ENCODE measurements at places on chromosomes 7 and 10.

DNA sequence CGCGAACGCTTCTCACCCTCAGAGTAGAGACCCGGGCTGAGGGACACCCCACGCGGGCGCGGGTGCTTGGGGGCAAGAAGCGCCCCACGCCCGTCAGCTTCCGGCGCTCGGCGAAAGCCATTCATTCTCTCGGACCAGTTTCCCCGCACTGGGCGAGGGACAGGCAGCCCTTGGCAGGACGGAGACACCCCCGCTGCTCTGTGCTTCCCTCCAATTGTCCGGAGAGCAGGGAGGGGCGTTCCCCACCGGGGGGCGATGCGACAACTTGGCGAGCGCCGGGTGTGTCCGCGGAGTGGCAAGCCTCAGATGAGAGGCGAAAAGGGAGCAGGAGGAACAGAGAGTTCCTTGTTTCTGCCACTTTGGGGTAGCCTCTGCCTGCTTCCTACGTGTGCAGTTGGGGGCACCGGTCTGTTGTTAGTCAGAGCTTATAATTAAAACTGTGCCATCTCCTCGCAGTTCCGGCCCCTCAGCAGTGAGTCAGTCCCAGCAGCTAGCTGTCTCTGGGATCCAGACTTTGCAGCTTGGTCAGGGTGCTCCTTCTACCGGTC lies 1.7 kb downstream of the GPR158 start:
- no peak for DNase-seq

GRCh38 chr10:48818081-48818480 lies 121.6 kb downstream of the LRRC18 start:
- no peak for DNase-seq

- DNase-seq: no peak
Observed at GRCh38 chr7:2140216-2141020, 92.3 kb downstream of the MAD1L1 start.

DNA sequence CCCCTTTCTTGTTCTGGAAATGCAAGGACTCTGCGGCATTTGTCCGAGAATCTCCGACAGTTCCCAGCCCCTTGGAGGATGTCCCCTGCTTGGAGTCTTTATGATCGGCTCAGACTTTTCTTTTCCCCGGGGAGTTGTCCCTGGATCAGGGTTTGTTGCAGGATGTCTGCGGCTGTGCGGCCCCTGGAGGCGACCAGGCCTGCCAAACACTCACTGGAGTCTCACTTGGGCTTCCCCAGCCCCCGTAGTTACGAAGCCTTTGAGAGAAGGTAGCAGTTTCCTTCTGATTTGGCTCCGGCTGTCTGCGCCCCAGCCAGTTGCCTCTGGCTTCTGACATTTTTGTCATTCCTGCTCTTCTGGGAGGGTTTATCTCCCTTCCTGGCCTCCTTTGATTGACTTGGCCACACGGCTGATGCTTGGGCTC lies 16.1 kb downstream of the COL26A1 start:
- no peak for DNase-seq

- no peak for DNase-seq
Observed at GRCh38 chr10:6068422-6068821, 6.3 kb upstream of the IL2RA start.

GRCh38 chr10:76433161-76434005 lies 1002.0 kb downstream of the LRMDA start:
- DNase-seq: no peak

DNA sequence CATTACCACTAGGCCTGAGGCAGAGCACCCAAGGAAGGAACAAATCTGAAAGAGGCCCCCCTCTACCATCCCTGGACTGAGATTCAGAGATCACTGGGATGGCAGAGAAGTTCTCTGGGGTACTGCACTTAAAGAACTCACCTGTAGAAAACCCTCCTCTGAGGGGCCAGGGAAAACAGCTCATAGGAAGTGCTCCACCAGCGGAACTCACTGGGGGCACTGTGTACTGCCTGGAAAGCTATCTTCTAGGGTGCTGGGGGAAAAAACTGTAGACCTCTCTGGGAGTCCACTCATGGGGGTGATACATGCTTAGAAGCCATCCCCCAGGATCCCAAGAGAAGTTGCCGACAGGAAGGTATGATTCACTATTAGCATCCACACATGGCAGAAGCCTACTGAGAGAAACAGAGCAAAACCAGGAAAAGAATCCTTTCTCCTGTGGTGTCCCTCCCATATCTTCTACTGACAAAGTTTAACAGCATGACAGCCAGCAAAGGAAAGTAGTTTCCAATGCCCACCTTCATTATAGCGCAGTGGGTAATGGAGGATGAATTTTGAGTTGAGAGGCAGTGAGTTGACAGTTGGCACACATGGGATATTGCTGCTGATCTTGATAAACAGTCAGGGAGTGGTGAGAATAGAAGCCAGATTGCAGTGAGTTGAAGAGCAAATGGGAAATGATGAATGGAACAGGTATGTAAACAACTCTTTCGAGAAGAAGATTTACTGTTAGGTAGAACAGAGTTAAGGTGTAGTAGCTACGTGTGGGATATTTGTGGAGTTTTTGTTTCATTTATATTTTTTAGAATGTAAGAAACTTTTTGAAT lies 20.9 kb downstream of the ANKIB1 start:
- no peak for DNase-seq

GRCh38 chr10:110151971-110152370 lies 55.4 kb upstream of the MXI1 start:
- no peak for DNase-seq

- no peak for DNase-seq
Observed at GRCh38 chr10:49324711-49325110, 25.7 kb downstream of the C10orf71 start.

- no peak for DNase-seq
Observed at GRCh38 chr7:117385363-117386109, 41.8 kb downstream of the ASZ1 start.

GRCh38 chr7:134254311-134254710 lies 62.4 kb downstream of the SLC35B4 start:
- DNase-seq: no peak

DNA sequence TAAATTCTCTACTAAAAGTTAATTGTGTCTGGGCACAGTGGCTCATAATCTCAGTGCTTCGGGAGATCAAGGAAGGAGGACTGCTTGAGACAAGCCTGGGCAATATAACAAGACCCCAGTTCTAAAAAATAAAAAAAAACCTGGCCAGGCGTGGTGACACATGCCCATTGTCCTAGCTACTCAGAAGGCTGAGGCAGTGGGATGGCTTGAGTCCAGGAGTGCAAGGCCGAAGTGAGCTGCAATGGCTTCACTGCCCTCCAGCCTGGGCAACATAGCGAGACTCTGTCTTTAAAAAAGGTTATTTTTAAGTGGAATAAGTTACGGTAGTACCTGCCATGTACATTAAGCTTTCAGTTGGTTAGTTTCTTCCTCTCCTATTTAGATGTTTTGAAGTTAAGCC lies 28.9 kb downstream of the CDK14 start:
- DNase-seq: no peak

DNA sequence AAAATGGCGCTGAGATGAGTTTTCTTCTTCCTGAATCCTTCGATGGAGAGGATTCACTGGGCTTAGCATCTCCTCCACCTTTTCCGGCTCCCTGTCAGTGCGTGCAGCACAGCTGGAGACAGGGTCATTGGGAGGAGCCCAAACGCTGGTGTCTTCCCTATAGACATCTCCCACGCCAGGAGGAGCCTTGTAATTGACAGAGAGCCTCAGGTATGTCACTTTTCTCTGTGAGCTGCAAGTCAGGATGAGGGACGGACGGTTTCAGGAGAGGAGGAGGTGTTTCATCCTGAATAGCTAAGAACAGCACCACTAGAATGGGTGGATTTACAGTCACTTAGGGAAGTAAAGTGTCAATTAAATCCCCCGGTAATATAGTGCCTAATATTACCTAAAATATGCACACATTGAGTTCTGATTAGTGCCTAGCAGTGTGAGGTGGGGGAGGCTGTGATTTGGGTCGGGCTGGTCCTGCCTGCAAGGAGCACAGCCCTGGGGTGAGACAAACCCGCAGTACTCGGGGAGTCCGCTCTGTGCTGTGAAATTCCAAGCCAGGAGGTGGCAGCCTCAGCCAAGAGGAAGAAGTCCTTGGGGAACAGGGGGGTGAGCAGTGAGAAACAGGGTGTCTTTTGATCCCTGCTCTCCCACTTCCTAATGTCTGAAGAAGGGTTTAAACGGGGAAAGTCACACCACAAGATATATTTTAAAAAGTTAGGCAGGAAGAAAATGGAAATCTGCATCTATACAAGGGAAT lies 28.2 kb downstream of the IL15RA start:
- no peak for DNase-seq

GRCh38 chr10:73798927-73799560 lies 12.4 kb downstream of the NDST2 start:
- no peak for DNase-seq

DNA sequence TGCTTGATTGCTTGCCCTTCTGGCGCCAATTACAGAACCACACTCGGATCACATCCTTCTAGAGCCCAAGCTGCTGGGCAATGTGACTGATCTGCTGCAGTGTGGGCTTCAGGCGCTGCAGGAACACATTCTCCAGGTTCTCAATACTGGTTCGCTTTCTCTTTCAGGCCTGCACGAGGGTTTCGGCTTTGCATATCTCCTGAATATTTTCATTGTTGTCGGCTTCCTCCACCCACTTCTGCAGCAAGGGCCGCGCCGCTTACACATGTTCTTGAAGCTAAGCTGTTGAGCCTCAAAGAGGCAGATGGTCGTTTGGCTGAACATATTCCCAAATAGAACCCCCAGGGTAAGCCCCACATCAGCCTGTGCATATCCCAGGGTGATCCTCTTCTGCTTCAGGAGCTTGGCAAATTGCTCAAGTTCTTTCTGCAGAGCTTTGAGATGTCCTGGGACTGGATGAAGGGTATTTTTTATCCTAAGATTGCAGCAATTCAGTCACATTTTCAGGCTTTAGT lies 64.6 kb downstream of the HERC4 start:
- no peak for DNase-seq

DNA sequence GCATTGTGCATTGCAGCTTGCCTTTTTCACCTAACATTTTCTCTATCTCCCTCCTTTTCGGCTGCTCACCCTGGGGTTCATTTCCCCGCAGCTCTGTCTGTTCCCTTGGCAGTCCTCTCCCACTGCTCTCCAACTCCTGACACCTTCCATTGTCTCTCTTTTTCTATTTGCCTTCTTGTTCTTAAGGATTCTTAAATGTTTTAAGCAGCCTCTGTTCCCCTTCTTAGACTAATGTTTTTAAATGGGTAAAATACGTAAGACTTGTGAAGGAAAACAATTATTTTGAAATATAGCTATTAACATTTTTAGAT lies 19.4 kb downstream of the BMPR1A start:
- DNase-seq: no peak

DNA sequence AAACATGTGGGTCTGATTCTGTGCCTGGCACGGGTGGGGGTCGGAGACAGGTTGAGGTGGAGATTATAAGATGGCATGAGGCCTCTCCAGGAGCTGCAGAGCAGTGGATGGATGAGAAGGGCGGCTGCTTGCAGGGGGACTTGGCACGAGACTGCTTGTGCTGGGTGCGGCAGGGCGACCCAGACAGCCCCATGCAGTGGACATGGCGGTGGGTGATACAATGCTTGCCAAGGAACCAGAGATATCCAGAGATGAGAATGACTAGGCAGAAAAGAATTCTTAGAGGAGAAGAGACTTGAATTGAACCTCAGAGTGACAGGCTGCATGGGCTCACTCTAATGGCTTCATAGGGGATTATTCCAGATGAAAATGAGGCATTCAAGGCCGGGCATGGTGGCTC lies 145.4 kb downstream of the NEURL1 start:
- DNase-seq: no peak

DNA sequence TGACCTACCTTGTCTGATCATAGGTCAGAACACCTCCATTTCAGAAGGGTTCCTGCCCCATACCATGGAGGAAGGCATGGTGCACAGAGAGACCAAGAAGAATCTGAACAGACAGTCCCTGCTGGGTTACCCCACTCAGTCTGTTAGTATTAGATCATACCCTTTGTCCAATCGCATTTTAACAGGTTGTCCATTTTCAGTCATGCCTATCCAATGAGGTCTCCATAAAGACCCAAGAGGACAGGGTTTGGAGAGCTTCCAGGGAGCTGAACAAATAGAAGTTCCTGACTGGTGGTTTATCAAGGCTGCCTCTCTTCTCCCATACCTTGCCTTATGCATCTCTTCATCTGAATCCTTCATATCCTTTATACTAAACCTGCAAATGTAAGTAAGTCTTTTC lies 21.2 kb upstream of the SLC16A12 start:
- DNase-seq: no peak

GRCh38 chr7:19000410-19000809 lies 117.0 kb downstream of the TWIST1 start:
- no peak for DNase-seq

- DNase-seq: no peak
Observed at GRCh38 chr7:117908031-117908795, 35.0 kb upstream of the CTTNBP2 start.

- no peak for DNase-seq
Observed at GRCh38 chr10:48574322-48574796, 30.5 kb downstream of the ARHGAP22 start.

DNA sequence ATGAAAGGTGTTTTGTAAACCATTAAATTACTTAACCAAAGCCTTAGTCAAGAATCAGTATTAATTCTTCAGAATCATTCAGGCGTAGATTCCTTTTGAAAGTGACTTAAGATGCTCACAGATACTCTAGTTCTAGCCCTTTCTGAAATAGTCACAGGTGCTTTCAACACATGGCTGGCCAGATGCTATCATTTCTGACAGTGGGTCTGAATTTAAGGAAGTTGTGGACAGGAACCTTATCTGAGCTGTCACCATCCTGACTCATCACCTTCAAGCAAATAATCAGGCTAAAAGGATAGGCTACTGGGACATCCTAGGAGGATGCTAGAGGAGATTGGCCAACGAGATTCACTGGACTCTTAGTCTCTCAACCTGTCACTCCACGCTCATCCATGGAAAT lies 501.5 kb downstream of the LRMDA start:
- DNase-seq: no peak

DNA sequence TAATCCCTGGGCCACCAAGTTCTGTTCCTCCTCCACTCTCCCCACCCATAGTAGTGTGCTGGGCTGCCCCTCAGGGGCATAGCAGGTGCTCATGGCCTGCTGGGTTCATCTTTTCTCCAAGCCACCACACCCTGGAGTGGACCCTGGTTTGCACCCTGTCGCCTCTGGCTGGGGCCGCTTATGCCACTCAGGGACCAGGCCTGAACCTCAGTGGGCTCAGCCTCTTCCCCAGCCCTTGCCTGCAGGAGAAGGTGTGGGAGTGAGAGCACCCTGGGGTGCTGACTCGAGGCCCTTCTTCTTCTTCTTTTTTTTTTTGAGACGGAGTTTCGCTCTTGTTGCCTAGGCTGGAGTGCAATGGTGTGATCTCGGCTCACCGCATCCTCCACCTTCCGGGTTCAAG lies 10.2 kb downstream of the CLIP2 start:
- no peak for DNase-seq

- no peak for DNase-seq
Observed at GRCh38 chr7:132739271-132739955, 163.1 kb upstream of the PLXNA4 start.

GRCh38 chr10:78277314-78278057 lies 243.8 kb downstream of the RPS24 start:
- DNase-seq: no peak

DNA sequence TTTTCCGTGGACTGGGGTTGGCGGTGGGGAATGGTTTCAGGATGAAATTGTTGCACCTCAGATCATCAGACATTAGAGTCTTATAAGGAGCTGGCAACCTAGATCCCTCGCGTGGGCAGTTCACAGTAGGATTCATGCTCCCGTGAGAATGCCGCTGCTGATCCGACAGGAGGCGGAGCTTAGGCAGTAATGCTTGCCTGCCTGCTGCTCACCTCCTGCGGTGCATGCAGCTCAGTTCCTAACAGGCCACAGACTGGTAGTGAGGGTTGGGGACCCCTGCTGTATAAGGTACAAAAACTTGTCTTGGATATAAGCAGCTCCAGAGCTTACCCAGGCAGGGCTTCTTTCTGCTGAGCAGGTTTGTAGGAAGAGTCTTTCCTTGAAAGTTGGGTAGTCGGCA lies 53.9 kb downstream of the SHH start:
- DNase-seq: no peak

Data from stimulated activated CD8-positive, alpha-beta memory T cell treated with anti-CD3 and anti-CD28 coated beads, Interleukin-2, amount 100 ng/mL, for 48 hours (primary cell).